ENCODE measurements at places on chromosomes 2 and 18. TPM values are rescaled to one million over a fixed set of nuclear protein-coding genes. Genes with fewer than 3 reads are reported as not detected.

GRCh38 chr2:207930747-207931146 lies 94.6 kb downstream of the PLEKHM3 start:
- DNase-seq = no peak

DNA sequence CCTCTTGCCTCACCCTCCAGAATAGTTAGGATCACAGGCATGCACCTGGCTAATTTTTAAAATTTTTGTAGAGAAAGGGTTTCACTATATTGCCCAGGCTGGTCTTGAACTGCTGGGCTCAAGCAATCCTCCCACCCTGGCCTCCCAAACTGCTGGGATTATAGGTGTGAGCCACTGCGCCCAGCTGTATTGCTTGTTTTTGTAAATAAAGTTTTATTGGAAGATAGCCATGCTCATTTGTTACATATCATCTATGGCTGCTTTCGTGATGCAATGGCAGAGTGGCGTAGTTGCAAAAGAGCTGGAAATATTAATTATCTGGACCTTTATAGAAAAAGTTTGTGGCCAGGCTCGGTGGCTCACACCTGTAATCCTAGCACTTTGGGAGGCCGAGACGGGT lies 109.4 kb upstream of the SPRED2 start:
- no peak for DNase-seq

GRCh38 chr2:112340475-112341267 lies 65.3 kb downstream of the ZC3H6 start:
- no peak for DNase-seq

DNA sequence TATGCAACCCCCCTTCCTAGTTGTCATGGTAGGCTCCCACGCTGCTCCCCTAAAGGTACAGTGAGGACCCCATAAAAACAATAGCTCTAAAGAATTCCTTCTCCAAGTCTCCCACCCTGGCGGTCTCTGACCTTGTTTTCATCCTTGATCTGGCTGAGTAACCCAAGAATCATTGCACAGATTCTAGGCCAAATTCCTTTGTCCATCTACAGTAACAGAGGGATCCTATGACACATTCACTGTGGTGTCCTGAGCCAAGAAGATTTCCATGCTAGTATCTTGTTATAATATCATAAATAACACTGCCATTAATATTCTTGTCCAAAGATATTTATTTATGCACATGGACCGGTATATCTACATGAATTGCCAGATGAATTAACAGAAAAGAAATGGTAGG lies 240.2 kb downstream of the CYP26B1 start:
- no peak for DNase-seq

DNA sequence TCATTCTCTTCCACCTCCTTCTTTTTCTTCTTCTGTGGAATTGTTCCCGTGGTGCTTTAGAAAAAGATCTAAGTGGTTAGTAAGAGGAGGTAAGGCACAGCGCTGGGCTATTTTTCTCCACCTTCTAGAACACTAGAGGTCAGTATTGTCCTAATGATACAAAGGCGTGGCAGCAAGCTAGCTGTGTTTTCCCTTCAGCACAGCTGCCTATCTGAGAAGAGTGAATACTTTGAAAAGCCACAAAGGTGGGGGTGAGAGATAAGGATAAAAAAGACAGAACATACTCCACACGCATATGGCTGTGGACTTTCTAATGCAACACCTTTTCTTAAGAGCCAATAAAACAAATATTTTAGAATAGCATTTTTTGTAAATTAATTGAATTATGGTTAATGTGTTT lies 2.1 kb downstream of the CNTNAP5 start:
- DNase-seq = no peak

DNA sequence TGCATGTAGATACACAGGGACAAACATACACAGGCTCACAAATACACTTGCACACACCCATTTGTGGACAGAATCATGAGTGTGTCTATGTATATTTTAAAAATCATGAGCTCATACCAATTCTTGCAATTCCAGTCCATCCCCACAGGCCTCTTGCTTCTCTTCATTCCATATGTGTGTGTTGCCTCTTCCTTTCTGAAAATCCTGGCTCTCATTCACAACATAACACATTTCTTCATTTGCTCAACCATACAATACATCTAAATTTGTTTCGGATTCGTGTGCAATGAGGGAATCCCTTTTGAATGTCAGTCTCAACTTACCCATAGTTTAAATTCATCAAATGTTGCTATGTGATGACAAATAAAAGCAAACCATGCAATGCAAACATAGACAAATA lies 51.4 kb downstream of the GNAL start:
- no peak for DNase-seq

The TSPYL6 gene
- total RNA-seq = not detected

GRCh38 chr18:54359233-54359632 lies 1.5 kb downstream of the C18orf54 start:
- DNase-seq = no peak

DNA sequence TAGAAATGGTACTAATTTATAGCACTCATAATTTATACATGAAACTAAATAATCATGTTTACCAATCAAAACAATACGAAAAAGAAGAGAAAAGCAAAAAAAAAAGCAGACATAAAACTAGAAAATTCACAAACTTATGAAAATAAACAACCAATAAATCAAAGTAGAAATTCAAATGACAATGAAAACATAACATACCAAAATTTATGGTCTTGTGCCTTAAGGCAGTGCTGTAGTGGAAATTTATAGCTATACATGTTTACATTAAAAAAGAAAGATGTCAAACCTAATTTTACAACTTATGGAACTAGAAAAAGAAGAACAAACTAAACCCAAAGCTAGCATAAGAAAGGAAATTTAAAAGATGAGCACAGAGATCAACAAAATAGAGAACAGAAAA lies 16.1 kb upstream of the SPR start:
- DNase-seq = no peak

DNA sequence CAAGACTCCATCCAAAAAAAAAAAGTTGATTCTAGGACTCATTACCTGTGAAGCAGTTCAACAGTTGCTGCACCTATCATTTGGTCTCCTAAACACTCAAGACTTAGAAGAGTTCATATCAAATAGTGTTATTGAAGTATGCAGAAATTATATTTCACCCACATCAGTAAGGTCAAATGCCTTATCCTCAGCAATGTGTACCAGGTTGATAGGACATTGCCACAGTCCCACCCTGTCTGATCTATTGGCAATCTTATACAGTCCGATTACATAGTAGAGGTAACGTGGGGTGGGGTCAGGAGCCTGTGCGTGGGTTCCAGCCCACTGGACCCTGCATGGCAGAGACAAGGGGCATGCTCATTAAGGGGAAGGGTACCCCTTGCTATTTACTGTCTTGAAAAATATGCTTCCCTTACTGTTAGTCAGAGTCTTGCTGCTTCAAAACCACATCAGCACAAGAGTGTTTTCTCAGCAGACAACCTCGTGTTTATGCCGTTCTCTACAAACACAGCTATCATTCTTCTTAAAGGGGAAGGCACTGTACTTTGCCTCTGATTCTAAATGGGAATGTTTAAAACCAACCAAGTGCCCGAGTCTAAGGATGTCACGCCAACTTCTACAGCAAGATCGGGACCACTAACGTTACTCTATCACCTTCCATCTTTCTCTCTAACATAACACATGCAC lies 115.2 kb downstream of the MTCL1 start:
- no peak for DNase-seq

The VAMP5 gene
- total RNA-seq = not detected

DNA sequence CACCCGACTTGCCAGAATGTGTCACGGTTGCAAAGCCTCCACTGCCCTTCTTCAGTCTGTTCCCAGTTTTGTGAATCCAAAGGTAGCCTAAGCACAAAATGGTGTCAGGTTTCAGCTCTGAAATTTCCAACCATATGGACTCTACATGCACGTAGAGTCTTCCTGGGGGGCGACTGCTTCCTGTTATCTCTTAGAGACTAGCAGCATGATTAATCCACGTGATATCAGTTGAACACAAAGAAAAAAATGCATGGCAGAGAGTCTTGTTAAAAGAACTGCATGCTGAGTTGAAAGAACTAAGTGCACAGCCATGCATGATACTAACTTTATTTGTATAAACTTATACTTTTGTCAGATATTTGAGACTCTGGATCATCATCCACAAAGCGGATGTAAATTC lies 404.4 kb downstream of the SOCS6 start:
- DNase-seq = no peak

GRCh38 chr2:48265169-48266030 lies 264.6 kb upstream of the STON1 start:
- DNase-seq = no peak

The MALT1 gene
- total RNA-seq = 28.8 TPM

GRCh38 chr2:188922191-188922590 lies 52.0 kb upstream of the COL3A1 start:
- DNase-seq = no peak

The SCYGR4 gene
- not detected for total RNA-seq

GRCh38 chr2:145380436-145381017 lies 860.6 kb upstream of the ZEB2 start:
- no peak for DNase-seq

The SELENOI gene
- total RNA-seq = 16.1 TPM

The SCN2A gene
- total RNA-seq = 0.73 TPM
